OCI-LY7 (cell line): ENCODE measurements at places on chromosomes 2 and 18.
A peak's percentile ranks its signal among the peaks of the same experiment; 100 is the strongest.

DNA sequence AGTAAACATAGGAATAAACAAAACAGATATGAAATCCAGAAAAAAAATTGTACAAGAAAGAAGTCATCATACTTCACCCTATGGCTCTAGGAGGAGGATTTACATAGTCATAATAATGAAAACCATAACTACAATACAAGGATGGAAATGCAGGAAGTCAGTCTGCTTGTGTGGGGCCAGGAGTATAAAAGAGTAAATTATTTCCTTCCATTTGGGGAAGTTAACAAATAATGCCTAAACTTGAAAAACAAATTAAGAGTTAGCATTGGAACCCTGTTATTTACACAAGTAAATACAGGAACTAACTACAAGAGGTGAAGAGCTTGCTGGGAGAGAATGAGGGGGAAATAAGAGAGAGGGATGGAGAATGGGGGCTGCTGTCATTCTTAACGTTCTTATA is 15.4 kb downstream of the TMEM163 start:
- DNase-seq = no peak

- peak; percentile 86 for DNase-seq
These were observed 22.6 kb downstream of the PLEK start for GRCh38 chr2:68387408-68388350.

DNA sequence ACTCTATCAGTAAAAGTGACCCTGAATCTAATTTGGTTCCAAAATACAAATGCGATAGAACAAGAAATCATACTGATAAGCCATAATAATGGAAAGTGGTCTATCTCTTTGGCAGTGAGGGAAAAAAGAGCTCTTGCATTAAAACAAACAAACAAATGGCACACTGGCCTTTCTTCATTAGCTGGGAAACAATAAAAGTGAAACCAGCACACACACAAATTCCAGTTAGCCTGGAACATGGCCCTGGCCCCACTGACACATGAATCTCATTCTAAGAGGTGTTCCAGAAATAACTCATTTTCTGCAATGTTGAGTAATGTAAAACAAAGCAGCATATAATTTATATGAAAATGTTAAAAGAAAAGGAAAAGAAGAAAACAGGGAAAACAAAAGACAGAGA is 79.3 kb upstream of the TGFA start:
- no peak for DNase-seq

DNA sequence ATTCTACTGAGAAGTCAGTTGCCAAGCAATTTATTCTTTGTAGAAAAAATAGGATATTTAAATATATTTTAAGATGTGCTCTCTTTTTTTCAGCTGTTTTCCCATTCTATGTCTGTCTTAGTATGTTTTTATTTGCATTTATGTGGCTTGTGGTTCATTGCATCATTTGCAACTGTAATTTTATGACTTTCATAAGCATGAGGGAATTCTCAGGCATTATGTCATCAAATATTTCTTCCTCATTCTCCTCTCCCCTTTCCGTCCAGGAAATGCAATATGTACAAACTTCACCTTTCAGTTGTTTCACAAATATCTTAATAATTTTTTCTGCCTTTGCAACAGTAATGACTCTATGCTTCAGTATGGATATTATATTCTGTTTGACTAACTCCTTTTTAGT is 560.2 kb upstream of the LRATD1 start:
- DNase-seq = no peak

DNA sequence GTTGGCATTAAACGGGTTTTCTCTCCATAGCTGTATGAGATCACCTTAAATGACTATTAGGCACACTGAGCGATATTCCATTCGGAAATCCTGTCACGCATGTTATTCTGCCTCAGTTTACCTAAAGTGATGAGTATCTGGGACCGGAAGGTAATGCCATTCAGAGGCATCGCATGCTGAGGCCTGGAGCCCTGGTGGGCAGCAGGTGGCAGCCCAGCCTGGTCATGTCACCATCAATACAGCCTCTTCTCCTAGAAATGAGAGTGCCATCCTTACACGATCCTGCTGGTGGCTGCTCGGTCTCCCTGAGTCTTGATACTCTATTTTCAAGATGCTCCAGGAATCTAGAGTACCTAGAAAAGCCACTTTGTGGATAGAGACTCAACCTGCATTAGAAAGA is 119.8 kb downstream of the EIPR1 start:
- DNase-seq = no peak

DNA sequence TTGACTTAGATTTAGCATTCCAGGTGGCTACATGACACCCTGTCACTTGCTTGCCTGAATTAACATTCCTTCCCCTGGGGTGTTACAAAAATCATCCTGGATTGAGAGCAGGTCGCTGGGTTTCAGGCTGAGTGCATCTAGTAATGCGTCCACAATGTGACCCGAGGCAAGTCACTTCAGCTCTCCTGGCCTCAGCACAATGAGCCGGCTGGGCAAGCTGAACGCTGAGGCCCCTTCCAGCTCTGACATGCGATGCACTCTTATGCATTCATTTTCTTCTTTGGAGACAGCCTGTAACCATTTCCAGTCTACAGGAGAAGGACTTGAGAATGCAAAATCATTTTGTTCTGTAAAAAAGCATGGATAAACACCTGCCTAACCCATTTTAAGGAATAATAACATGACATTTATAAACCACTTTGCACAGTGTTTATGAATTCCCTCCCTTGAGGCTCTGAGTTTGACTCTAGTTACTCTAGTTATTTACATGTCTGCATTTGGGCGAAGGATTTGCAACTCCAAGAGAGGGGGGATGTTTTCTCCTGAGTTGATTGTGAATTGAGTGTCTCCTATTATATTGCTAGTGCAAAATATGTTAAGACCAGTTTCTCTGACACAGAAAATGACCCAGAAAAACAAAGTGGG is 63.0 kb upstream of the CPO start:
- no peak for DNase-seq

DNA sequence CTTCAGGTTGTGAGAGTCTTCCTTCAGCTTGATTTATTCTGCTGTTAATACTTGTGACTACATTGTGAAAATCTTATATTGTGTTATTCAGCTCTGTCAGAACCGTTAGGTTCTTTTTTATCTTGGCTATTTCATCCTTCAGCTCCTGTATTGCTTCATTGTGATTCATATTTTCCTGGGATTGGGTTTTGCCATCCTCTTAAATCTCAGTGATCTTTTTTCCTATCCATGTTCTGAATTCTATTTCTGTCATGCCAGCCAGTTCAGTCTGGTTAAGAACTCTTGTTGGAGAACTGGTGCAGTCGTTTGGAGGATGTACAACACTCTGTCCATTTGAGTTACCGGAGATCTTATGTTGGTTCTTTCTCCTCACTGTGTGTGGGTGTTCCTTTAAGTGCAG is 19.1 kb downstream of the MSTN start:
- no peak for DNase-seq
